Fibroblast of skin of back (primary cell): ENCODE measurements at places on chromosomes 11 and 22.

- no peak for DNase-seq
Observed at GRCh38 chr11:11220786-11221185, 132.3 kb downstream of the CSNK2A3 start.

DNA sequence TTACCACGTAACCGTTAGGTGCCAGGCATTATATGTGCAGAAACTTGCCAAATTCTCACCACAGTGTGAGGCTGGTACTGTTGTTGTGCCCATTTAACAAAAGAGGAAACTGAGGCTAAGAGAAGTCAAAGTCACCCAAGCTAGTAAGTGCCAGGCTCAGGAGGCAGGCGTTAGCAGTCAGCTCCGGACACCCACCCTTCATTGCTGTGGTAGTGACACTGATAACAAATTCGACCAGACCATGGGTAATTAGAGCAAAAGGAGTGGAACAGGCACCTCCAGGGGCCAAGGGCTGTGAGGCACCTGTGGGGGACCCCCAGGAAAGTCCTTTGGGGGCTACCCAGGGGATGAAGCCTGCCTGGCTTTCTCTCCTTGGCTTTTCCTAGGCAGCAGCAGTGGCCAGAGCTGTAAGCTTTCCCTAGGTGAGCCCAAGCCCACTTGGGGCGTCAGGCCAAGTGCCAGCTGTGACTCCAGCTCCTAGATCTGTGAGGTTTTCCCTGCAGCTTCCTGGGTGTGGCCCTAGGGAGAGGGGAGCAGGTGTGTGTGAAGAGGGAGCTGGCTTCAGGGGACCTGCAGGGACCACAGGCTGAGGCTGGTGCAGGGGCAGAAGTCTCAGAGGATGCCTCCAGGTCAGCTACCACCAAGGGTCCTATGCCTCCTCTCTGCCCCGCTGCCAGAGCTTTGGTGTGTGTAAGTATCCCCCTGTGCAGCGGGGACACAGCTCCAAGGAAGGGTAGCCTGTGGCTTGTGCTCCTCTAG, 19.7 kb upstream of the ALX4 start:
- DNase-seq: no peak

DNA sequence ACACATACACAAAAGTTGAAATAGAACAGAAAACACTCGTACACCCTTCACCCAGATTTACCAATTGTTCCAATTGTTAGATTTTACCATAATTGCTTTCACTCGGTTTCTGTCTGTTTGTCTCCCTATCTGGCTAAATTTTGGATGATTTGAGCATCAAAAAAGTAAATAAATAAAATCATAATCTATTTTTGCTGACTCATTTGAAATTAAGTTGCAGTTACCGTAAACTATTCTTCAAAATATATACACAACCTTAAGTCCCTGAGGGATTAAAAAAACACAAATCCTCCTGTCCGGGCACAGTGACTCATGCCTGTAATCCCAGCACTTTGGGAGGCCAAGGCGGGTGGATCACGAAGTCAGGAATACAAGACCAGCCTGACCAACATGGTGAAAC, 81.3 kb upstream of the SYT9 start:
- DNase-seq: no peak

DNA sequence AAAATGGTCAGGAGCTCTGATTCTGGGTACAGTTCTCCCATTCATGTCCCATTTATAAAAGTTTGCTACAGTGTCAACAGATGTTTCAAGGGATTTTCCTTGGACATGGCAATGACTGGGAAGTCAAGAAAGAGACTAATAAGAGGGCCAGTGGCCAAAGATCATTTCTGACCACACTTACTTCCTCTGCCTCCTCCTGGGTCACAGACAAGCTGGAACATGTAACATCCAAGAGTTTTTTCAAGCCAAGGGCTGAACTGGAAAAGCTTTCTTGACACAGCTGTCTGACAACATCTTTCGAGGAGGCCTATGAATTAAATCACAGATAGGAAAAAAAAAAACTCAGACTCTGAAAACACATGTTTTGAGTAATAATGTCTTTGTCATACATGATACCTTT, 8.7 kb downstream of the COMMD9 start:
- no peak for DNase-seq

DNA sequence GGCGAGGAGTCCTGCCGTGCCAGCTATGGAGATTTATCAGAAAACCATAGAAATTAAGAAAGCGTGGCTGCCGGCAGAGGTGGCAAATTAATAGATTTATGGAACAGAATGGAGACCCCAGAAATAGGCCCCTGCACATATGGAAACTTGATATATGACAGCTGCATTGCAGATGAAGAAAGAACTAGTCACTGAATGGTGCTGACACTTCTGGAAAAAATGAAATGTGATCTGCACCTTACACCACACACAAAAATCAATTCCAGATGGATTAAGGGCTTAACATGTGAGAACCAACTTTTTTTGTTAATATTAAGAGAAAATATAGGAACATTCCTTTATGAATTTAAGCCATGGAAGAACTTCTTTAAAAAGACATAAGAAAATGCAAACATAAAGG, 40.3 kb upstream of the TSKU start:
- DNase-seq: peak; percentile 28
